Stimulated activated CD4-positive, alpha-beta T cell treated with anti-CD3 and anti-CD28 coated beads, Interleukin-4, amount 100 ng/mL, for 24 hours (primary cell): ENCODE measurements at places on chromosomes 3 and 15.
A peak's percentile ranks its signal among the peaks of the same experiment; 100 is the strongest.

DNA sequence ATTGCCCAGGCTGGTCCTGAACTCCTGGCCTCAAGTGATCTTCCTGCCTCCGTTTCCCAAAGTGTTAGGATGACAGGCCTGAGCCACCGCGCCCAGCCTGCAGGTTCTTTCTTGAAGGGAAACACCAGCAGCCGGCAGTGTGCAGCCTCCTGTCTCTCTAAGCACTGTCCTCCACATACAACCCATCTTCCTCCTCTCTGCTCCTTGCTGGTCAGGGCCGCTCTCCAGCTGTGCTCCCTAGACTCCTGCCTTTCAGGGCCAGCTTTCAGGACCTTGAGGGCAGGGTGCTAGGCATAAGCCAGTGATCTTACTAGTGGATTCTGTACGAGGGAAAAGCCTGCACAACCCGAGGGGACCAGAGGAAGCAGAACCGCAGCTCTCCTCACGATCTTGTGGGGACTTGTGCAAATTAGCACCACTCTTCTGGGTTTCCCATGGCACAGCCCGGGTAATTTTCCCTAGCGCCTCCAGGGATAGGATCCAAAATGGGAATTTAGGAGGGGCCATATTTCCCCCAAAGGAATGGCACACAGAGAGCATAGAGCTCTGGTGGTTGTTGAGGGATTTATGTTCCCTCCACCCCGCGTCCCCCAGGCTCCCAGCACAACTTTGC is 18.2 kb upstream of the CORO2B start:
- DNase-seq: no peak

GRCh38 chr3:97439373-97439772 is 325.2 kb upstream of the ARL6 start:
- no peak for DNase-seq

DNA sequence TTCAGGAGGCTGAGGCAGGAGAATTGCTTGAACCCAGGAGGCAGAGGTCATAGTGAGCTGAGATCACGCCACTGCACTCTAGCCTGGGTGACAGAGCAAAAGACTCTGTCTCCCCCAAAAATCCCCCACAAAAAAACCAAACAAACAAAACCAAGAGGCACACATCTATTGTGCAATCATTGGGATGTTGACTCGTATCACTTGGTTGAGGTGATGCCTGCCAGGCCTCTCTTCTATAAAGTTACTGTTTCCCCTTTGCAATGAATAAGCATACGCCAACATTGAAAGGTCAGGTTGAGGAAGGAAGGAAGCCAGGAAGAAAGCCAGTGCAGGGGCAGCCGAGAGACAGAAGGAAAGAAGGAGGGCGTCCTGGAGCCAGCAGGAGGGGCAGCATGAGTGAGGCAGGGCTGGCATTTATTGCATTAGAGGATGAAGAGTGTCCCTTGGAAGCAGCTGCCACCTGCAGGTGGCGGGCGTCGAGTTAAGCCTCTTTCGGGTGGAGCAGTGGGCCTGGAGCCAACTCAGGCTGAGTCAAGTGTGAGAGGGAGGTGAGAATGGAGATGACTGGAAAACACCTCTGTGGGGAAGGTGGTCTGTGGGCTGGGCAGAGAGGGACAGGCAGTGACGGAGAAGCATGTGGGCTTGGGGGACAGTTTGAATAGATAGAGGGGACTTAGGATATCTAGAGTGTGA is 8.3 kb upstream of the CSPG4 start:
- peak; percentile 41 for DNase-seq

- no peak for DNase-seq
Observed at GRCh38 chr3:52257911-52258310, 12.4 kb downstream of the PPM1M start.

DNA sequence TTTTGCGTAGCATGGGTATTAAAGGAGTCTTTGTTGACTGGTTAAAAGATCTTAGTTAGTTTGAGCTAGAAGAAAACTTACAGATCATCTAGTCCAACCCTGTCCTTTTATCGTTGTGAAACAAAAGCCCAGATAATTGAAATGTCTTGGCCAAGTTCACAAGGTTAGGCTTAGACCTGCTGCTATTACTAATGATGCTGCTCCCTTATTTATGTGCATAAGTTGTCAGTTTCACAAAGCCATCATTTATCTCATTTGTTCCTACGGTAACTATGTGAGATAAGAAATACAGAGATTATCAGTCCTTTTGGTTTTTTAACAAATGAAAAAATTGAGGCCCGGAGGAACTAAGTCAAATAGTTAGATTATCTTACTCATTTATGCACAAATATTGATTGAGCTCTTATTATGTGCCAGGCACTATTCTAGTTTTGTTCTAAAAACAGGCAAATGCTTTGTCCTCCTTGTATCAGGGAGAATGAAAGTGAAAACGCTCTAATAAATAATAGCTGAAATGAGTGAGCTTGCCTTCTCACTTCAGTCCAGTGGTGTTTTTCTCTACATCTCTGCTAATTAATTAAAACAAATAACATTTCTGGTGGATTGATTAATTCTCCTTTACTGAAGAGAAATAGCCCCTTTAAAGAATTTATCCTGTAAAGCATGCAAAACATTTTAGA is 49.1 kb upstream of the TPRG1 start:
- DNase-seq: no peak
